CD4-positive, alpha-beta T cell treated with Interleukin-6 for 4 hours (primary cell): ENCODE measurements at places on chromosomes 4 and X.
A peak's percentile ranks its signal among the peaks of the same experiment; 100 is the strongest.

- no peak for DNase-seq
Measured at GRCh38 chr4:141845901-141846300, 209.5 kb downstream of the IL15 start.

GRCh38 chrX:123835661-123836371, 24.0 kb upstream of the XIAP start:
- no peak for DNase-seq

DNA sequence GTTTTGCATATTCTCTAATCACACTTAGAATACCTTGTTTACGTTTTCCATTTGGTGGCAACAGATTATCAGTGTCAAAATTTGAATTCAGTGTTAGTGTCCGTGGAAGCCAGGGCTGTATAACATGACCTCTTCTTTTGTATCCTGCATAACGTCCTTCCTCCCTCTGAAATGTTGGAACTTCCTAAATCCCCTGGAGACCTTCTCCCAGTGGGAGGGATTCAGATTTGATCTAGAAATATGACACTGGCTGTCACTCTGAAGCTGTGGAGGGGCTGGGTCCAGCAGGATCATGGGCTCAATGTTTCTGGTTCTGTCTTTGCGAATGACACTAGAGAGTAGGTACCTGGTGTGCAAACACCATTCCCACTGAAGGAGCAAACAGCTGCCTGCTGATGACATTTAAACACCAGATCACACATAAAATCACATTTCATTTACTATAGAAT, 850 bp upstream of the CXCL3 start:
- DNase-seq = no peak

- no peak for DNase-seq
Measured at GRCh38 chr4:172147687-172148086, 334.5 kb downstream of the GALNTL6 start.

DNA sequence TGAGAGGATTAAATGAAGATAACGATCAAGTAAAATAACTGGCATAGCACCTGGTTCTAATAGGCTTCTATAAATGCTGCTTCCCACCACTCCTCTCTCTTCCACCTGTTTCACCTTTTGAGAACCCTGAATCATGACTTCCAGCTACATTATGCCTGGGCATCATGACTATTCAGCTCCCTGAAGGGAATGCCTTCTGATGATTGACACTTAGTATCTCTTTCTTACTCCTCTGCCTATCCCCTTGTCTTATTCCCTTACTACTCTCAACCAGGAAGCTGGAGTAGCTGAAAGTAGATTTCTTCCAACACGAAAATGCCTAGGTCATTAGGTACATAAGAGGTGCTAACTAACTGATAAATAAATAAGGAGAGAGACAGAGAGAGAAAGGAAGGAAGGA, 24.7 kb upstream of the CXCL8 start:
- no peak for DNase-seq

DNA sequence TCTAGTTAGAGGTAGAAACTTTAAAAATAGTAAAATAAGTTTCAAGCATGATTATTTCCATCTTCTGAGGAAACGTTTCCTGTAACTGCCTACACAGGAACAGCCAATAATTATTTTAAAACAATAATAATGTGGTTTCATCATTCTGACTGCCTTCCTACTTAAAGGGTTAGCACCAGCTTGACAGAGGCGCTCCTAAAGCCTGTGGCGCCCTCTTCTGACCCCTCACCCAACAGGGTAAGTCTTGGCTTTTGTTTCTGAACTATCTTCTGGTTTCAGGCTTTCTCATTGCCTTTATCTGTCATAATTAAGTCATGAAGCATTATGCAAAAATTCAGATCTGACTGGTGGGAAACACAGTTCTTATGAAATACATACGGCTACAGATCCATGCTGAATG, 96.7 kb downstream of the ITM2A start:
- DNase-seq = peak; percentile 83

- DNase-seq = no peak
Measured at GRCh38 chr4:74473155-74473811, 28.3 kb downstream of the AREG start.

DNA sequence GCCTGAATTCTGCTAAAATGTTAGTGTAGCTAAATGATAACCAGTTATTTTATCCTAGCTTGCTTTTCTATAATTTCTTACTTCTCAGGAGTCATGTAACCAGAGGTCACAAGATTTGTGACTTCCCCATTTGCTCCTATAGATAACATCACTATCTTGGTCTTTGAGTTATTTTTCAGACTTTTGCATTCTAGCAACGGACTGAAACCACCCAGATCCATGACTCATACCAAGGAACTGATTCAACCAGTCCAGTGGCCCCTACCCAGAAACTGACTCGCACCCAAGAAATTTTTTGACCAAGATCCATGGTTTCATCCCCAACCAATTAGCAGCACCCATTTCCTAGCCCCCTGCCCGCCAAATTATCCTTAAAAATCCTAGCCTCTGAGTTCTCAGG, 50.0 kb downstream of the IQCM start:
- no peak for DNase-seq

DNA sequence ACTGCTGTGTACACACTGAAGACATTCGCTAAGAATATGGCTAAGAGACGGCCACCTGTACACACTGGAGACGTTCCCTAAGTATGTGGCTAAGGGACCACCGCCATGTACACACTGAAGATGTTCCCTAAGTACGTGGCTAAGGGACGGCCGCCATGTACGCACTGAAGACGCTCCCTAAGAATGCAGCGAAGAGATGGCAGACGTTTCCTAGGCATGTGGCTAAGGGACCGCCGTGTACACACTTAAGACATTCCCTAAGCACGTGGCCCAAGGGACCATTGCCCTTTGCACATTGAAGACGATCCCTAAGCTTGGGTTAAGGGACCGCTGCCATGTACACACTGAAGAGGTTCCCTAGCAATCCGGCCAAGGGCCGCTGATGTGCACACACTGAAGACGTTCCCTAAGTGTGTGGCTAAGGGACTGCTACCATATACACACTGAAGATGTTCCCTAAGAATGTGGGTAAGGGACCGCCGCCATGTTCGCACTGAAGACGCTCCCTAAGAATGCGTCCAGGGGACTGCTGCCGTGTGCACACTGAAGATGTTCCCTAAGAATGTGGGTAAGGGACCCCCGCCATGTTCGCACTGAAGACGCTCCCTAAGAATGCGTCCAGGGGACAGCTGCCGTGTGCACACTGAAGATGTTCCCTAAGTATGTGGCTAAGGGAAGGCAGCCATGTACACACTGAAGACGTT, 36.7 kb downstream of the DHRSX start:
- no peak for DNase-seq

- DNase-seq = no peak
Measured at GRCh38 chr4:169184236-169184635, 86.5 kb downstream of the SH3RF1 start.

- no peak for DNase-seq
Measured at GRCh38 chr4:132386130-132386529, 763.0 kb upstream of the PCDH10 start.

GRCh38 chr4:80713409-80713808, 317.1 kb upstream of the BMP3 start:
- no peak for DNase-seq

DNA sequence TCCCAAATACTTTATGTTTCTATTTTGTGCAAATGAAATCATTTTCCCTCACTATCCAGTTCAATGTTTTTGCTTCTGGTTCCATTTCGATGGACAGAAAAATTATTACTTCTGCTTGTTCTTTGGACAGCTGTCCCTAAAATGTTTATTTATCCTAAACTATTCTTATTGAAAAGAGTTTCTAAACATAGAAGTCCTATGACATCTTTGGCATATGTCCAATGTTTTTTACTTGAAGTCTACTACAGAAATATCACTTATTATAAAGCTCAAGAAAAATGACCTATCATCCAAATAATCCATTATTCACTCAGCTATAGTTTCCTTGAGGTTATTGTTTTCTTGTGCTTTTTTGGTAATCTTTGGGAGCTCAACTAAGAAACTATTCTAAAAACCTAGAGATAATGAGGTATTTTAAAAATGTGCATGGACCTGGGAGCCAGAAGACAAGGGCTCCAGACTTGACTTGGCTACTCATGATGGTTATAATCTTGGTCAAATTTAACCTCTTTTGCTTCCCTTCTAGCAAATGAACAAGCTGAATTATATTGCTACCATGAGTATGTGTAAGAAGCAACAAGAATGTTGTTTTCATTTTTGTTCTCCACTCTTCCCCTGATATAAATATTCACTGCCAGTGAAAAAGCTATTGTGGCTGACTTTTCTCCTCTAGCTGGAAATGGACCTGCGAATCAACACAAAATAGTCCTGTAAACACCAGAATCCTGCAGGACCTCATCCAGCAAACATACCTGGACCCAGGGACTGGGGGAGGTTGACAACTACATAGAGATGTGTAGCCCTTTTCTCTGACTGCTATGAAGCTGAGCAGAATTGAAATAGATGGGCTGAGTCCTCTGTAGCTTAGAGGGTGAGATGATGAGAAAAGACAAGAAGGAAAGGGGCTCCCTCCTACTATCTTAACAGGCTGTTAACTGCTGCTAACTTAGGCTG, 137.4 kb downstream of the FRYL start:
- DNase-seq = no peak

DNA sequence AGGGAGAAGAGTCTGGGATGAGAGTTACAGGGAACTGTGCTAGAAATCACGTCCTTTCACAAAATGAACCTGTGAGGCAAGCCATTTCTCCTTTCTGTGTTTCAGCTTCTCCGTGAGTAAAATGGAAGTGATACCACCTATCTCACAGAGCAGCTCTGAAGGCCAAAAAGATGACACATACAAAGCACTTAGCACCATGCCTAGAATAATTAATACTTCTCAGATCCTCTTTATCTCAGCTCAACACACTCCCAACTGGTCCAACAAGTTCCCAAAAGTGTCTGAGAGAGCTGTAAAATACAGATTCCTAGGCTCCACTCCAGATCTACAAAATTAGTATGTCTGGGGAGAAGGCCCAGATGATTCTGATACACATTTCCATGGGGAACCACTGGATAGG, 38.3 kb downstream of the LHFPL1 start:
- DNase-seq = no peak

DNA sequence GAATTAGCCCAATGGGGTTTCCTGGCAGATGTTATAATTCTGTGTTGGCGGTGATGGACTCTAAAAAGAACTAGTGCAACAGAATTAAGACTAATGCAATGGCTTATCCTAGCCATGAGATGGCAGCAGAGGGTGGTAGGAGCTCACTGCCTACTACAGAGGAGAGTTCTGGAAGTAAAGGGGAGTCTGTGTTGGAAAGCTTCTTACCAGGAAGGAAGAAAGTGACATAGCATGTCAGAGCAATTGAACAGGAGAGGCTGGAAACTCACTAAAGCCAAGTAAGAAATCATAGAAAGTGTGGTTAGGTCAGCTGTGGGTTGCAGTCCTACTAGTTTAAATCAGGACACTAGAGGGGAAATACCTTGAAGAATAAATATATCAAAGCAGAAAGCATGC, 6.3 kb upstream of the TRPC5OS start:
- peak; percentile 14 for DNase-seq

GRCh38 chr4:58807843-58808615, 1697.8 kb upstream of the IGFBP7 start:
- DNase-seq = no peak

GRCh38 chrX:37722595-37722994, 37.0 kb downstream of the XK start:
- no peak for DNase-seq

GRCh38 chr4:185656467-185656931, 121.2 kb upstream of the PDLIM3 start:
- DNase-seq = no peak

- no peak for DNase-seq
Measured at GRCh38 chrX:65522739-65523372, 11.7 kb downstream of the LAS1L start.

GRCh38 chr4:69787879-69788278, 27.5 kb upstream of the SULT1B1 start:
- no peak for DNase-seq
